ENCODE measurements at places on chromosomes 3 and 15.

DNA sequence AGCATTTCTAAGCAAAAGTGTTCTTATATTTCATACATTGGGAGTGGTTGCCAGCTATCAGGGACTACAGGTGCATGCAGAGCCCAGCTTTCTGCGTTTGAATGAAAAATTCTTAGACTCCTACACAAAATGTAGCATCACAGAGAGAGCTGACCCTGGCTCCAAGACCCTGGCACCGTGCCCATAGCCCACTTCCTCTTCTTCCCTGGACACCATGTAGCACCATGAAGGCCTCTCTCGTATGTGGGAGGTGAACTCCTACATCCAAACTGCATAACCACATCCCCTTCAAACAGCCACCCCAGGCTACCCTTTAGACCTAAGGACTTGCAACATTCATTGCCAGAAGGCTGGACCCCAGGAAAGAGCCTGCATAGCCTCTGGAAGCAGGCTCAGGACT lies 35.8 kb upstream of the ATOSA start:
- no peak for DNase-seq

- no peak for DNase-seq
Observed at GRCh38 chr3:20095470-20095869, 55.2 kb downstream of the KAT2B start.

GRCh38 chr3:148232389-148232788 lies 465.3 kb upstream of the AGTR1 start:
- DNase-seq, result no peak

DNA sequence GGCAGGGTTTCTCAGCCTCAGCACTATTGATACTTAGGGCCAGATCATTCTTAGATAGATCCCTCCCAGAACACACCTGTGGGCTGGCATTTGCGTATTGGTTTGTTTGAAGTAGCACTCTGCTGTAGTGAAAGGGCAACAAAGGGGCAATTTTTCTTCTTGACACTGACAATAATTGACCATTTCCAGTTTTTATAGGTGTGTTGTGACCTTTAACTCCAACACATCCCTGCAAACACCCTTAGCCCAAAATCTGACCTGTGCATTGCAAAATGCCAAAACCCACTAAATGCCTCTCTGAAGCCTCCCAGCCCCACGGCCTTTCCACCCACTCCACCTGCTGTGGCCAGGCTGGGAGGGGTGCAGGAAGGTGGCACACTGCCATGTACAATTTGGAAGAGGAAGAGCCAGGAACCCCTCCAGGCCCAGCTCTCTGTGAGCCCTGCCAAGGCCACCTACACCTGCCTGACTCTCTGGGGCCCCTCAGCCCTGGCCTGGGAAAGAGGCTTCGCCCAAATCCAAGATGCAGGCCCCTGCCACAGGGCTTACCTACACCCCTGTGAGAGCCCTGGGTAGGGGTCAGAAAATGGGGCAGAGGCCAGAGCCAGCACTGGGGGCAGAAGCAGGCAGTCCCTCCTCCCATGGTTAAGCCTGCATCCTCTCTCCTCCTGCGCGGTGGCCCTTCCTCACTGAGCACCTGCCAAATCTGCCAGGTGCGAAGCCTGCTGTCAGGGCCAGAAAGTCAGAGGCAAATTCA lies 9.6 kb upstream of the CYP11A1 start:
- no peak for DNase-seq

GRCh38 chr3:151216641-151217607 lies 13.9 kb upstream of the GPR171 start:
- DNase-seq, result no peak

DNA sequence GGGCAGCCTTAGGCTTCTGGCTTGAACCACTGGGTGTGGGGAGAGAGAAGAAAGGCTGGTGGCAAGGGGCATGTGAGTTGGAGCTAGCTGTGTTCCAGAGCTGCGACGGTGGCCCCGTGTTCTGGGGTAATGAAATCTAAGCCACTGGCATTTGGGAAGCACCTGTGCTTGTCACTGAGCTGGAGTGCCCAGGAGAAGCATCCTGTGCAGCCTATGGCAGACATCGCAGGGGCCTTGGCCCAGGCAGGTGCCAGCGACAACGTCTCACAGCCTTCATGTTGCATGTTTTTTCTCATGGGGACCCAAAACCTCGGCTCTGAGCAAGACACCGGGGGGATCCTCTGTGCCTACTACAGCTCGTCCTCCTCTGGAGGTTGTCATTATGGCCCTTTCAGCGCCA lies 91.1 kb upstream of the PLXNA1 start:
- DNase-seq, result no peak

- peak; percentile 93 for DNase-seq
Observed at GRCh38 chr15:29103824-29104565, 165.6 kb downstream of the NSMCE3 start.
